ENCODE measurements at places on chromosomes 5 and 9.

DNA sequence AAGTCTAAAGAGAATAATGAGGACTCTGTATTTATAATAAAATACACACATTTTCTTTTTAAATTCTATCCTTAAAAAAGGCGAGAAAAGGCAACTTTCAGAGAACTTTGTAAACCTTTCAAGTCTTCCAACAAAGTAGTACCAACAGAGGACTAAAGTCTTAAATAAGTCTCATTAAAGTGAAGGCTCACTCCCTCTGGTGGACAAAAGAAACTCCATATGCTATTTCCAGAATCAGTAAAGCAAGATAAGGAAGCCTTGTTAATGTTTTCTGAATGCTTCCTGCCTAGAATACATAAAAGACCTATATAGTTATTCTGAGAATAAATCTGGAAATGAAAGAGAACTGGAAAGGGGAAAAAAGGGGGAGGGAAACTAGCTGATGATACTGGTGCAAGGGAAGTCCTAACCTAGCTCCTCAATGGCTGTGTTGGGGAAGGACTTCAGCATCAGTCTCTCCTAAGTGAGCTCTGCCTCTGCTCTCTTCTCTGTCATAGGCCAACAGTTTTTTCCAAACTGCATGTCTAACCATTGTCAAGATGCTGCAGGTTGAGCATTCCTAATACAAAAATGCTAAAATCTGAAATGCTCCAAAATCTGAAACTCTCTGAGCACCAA, 7.2 kb downstream of the HMGCS1 start:
- DNase-seq, result peak; percentile 71

DNA sequence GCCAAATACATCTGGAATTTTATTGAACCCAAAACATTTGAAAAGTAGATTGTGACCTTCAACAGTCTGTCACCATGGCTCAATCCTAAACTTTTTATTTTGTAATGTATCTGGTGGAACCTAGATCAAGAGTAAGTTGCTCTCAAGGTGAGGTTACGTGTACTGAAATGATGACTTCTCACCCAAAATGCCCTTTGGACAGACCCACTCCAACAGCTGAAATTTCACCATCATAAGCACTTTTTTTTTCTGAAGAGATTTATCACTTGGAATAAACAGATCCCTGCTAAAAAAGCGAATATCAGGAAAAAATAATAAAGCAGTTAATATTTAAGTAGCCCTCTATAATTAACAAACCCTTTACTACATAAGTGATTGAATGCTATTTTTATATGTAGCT, 155.0 kb upstream of the FBXL7 start:
- DNase-seq, result no peak

- DNase-seq, result peak; percentile 95
Observed at GRCh38 chr5:43338862-43339261, 25.6 kb upstream of the HMGCS1 start.

DNA sequence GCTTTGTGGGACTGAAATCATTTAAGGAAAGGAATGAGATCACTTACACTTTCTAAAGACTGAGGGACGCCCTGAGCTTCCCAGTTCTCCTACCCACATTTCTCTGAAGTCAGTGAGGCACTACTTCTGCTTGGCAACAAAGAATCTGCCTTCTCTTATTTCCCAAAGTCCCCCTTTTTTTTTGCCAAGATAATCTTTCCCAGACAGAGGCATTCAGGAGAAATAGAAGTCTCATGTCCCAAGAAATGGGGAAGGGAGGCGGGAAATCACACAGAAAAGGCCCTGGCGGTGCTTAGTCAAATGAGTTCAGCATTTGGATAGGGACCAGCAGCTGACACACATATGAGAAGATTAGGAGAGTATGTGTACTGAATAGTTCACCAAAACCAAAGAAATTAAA, 159.7 kb downstream of the MUSK start:
- no peak for DNase-seq

DNA sequence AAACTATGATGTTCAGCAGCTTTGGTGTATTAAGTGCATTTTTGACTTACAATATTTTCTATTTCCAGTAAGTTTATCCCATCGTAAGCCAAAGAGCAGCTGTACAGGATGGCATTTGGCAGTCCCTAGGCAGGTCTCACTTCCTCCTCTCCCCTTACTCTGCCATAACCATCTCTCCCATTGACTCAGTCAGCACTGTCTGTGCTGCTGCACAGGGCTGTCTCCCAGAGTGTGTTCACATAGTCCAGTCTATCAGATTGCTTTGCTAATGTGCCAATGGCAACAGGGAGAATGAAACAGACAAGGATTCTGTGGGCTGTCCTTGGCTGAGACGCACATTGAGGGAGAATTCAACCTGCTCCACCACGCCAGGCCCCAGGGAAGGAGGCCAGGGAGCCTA, 47.0 kb upstream of the CAST start:
- DNase-seq, result no peak

DNA sequence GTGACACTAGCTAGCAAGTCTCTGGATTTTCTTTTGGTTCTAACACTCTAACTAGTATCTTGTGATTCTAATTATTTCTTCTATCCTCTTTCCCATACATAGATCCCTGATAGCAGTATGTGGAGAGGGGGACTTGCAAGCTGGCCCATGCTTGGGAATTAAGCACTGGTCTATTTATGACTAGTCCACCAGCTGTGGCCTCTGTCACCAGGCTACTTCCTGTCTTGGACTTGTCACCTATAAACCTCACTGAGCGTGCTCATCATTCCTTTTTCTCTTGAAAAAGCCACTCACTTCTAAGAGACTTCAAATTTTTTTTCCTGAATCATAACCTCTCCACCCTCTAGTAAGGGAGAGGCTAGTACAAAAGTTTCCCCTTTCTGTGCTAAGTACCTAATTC, 32.3 kb upstream of the MAMDC2 start:
- DNase-seq, result no peak

Data from inflammatory macrophage (primary cell).